ENCODE measurements at places on chromosomes 6 and 20.

DNA sequence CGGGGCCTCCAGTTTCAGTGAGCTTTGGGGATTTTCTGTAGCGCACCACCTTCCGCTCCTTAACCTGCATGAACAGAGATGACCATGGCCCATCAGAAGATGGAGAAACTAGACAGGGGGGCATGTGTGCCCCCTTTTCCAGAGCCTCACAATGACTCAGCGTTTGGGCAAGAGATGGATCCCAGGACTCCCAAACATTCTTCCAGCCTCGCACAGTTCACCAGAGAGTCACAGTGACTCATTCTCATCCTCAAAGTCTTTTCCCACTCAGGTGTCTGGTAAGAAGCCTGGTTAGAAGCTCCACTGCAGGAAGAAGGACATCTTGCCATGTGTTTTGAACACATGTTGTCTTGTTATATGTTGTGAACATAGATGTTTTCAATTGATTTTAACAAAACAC lies 76.2 kb upstream of the FRMD1 start:
- DNase-seq, result no peak

DNA sequence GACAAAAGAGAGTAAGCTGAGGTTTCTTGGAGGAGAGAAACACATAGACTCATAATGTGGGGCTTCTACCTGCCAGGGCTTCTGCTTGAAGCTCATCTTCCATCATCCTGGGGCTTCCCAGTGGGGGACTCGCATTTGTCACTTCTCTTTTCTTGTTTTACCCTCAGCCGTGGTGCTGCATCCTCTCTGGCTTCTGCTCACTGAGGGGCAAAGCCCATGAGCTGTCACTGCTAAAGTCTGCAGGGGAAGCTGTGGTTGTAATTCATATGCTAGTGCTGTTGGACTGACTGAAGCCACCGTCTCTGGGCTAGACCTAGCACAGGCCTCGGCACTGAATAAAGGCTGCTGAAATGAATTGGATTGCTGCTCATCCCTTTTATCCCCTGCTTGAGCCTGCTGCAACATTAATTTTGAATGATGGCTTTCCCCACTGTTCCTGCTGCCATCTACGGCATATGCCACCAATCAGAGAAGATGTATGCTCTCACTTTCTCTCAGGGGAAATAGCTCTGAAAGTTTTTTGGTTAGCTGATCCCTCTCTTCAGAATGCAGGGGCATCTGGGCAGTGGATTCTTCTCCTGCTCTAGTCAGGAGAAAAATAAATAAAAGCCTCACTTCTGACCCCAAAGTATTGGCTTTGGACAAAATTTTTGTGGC lies 568.4 kb upstream of the MAP3K7 start:
- no peak for DNase-seq

DNA sequence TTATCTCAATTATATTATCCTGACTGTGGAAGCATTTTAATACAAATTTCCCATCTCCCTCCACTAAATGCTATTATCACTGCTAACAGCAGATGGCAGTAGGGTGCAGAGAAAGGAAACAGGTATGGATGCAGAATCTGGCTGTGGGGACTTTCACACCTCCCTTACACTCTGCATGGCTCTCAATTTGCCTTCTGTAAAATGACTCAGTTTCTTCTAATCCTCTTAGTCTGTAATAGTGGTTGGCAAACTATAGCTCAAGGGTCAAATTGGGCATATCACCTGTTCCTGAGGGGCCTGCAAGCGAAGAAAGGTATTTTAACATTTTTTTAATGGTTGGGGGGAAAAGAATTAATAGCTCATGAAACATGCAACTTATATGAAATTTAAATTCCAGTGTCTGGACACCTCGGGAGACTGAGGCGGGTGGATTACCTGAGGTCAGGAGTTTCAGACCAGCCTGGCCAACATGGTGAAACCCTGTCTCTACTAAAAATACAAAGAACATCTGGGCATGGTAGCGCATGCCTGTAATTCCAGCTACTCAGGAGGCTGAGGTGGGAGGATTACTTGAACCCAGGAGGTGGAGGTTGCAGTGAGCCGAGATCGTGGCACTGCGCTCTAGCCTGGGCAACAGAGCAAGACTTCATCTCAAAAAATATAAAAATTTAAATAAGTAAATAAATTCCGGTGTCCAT lies 83.5 kb downstream of the ZMYND8 start:
- DNase-seq, result peak; percentile 66

DNA sequence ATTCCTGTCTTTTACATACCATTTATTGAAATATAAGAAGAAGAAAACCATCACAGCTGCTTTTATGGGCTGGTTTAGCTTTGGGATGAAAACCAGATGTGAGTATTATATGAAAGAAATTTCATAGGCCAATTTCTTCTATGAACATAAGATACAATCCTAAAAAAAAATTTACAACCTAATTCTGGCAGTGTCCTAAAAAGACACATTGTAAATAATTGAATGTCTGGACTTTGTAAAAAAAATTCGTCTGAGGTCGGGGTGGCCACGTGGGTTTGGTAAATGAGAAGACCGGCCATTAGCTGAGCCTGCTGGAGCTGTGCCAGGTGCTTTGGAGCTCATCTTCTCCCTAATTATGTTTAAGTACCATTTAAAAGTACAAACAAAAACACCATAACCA lies 26.8 kb downstream of the DACT2 start:
- DNase-seq, result no peak

GRCh38 chr6:34671801-34672656 lies 24.5 kb downstream of the ILRUN start:
- peak; percentile 87 for DNase-seq

GRCh38 chr6:45310118-45310788 lies 17.9 kb upstream of the RUNX2 start:
- peak; percentile 53 for DNase-seq

- DNase-seq, result no peak
Measured at GRCh38 chr6:37116326-37116725, 53.6 kb upstream of the PIM1 start.

GRCh38 chr6:37365791-37366190 lies 12.0 kb downstream of the RNF8 start:
- DNase-seq, result no peak

GRCh38 chr6:113909224-113909856 lies 52.2 kb downstream of the MARCKS start:
- DNase-seq, result peak; percentile 8

DNA sequence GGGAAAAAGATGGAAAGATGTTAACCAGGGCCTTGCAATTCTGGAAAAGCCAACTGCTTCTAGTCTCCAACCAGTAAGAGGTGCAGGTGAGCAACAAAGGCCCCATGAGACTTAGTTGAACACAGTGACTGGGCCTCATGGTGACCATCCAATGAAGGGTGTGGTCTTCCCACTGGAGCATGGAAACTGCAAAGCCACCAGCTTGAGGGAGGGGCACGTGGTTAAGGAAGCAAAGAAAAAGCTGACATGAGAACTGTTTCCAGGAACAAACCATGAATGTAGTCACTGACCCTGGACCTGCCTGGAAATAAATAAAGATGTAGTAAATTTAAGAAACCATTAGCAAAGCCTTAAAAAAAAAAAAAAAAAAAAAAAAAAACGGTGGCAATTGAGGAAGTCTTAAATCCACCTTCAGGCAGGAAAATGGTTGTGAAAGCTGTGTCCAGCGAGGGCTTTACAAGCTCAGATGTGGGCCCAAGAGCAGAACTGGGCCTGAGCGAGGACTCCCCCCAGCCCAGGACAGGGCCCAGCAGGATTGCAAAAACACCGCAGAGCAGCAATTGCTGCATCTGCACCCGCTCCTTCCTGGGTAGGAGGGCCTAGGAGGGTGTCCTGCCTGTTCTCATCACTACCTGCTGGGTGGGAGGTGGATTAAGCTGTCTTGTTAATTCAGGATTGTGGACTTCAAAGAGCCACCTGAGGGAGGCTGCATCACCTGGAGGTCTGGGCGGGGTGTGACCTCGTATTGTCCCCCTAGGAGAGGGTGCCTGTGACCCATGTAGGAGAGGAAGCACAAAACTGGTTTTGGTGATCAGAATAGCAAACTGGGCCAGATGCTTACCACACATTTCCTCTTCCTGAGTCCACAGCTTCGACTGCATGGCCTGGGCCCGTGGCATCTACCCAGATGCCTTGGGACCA lies 10.3 kb downstream of the GFRA4 start:
- no peak for DNase-seq

DNA sequence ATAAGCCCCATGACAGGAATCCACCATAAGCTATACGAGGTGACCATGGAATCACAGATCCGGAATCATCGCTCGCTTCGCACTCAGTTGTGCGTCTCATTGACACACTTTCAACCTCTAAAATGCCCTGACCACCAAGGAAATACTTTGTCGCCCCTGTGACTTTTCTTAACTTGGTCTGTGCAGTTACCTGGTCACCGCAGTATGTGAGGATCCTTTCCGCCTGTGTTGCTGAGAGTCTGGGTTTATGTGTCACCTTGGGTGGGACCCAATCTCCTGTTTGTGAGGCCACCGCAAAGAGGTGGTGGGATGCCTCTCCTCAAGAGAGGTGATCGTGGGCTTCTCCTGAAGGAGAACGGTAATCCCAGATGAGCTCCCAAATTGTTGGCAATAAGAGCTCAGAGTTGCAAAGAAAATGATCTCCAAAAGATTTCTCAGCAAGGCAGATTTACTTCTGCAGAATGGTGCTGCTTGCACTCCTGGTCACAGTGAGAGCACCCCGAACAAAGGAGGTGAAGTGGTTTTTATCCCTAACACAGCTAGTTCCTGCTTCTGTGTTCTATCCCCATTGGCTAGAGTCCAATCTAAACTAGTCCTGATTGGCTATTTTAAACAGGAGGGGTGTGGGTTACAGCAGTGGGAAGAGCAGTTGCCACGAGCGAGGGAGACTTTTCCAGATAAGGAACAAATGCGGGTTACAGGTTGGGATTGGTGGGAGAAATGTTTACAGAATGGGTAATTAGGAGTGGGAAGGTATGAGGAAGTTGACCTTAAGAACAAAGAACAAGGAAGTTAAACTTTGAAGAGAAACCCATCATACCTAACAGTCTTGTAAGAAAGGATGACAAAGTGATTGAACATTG lies 9.1 kb upstream of the ZNFX1 start:
- no peak for DNase-seq

Data from activated CD8-positive, alpha-beta T cell treated with anti-CD3 and anti-CD28 coated beads for 36 hours (primary cell).